ENCODE measurements at places on chromosomes 3 and 15. TPM values are rescaled to one million over a fixed set of nuclear protein-coding genes. Genes with fewer than 3 reads are reported as not detected.

Gene POU1F1
- total RNA-seq, result not detected

Gene RASGRP1
- 1.6 TPM for total RNA-seq

Gene LRTM1
- total RNA-seq, result not detected

Gene GOLGA6L7
- not detected for total RNA-seq

Gene LRRK1
- 21.6 TPM for total RNA-seq

Gene FGF12
- total RNA-seq, result 0.07 TPM

Gene GHRL
- total RNA-seq, result not detected

Gene GXYLT2
- 5.6 TPM for total RNA-seq

DNA sequence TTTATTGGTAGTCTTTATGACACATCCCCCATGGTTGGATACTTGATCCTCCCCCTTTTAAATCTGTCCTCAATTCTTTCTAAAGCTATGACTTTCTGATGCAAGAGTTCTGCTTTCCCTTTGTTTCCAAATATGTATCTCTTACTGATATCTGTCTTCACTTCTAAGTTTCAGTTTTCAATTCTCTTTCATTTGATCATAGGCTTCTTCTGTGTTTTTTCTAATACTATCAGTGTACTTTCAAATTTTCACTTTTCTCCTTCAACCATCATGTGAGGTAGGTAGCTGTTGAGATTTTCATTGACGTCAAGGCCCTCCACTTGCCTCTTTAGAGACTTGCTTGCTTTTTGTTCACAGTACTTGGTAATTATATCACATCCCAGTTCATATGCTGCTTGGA lies 436.5 kb downstream of the CNTN4 start:
- no peaks in the 10 kb centered on the region for H3K36me3 ChIP-seq
- no peak overlapping the region for H3K27ac ChIP-seq
- H3K4me3 ChIP-seq, result no peak overlapping the region

- no peak for DNase-seq
- no peaks in the 10 kb centered on the region for H3K36me3 ChIP-seq
- no peak overlapping the region for H3K27ac ChIP-seq
- peaks cover 11% of the 10 kb centered on the region for H3K4me1 ChIP-seq
Observed at GRCh38 chr3:15281817-15282216, 50.6 kb downstream of the SH3BP5 start.

- H3K4me1 ChIP-seq, result no peaks in the 10 kb centered on the region
- DNase-seq, result no peak
- no peaks in the 10 kb centered on the region for H3K27me3 ChIP-seq
- H3K36me3 ChIP-seq, result no peaks in the 10 kb centered on the region
- H3K4me3 ChIP-seq, result no peak overlapping the region
- H3K27ac ChIP-seq, result no peak overlapping the region
Observed at GRCh38 chr3:45426161-45426560, 37.8 kb downstream of the LARS2 start.

GRCh38 chr15:82942691-82943090 lies 9.8 kb downstream of the HOMER2 start:
- no peaks in the 10 kb centered on the region for H3K27me3 ChIP-seq
- no peaks in the 10 kb centered on the region for H3K36me3 ChIP-seq
- H3K4me3 ChIP-seq, result no peak overlapping the region
- DNase-seq, result peak; percentile 60
- no peak overlapping the region for H3K27ac ChIP-seq

DNA sequence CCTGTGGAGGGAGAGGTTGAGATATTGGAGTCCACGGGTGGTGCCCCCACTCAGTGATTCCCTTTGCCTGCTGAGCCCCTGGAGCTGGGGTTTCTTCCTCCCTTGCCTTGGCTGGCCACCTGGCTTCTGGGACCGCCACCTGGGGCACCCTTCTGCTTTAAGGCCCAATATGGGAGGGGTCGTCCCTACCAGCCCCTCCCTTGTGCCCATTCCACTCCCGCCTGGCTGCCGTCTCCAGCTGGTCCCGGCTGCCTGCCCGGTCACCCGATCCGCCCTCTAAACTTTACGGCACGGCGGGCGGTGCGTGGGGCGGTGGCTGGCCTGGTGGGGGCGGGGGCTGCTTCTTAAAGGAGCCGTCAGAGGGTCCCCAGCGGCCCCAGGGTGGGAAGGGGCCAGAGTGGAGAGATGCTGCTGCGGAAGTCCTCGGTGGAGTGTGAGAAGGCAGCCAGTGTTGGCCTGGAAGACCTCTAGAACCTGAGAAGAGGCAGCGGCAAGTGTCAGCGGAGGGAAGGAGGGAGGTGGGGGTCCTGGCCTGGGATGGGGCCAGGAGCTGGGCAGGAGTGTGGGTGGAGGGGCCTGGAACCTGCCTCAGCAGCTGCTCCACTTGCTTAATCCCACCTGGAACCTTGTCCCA lies 1.6 kb upstream of the SEMA3B start:
- H3K4me1 ChIP-seq, result peaks cover 81% of the 10 kb centered on the region
- no peak for DNase-seq
- peak overlapping the region; percentile 88 for H3K27ac ChIP-seq
- no peaks in the 10 kb centered on the region for H3K27me3 ChIP-seq
- H3K4me3 ChIP-seq, result peak overlapping the region; percentile 56

DNA sequence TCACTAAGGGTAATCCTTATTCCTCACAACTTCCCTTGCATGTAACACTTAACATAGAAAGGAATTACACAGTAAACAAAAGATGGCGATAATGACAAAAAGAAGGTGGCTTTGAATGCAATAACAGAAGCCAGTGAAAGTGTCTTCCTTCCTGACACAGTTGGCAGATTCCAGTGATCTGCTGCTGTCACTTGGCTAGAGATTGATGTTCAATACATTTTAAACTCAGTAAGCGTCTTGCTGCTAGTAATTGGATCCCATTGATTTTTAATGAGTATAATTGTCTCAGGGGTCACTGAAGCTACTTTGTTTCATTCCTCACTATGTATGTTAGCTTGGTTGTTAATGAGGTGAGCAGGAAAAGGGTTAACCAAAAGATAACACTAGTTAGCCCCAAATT lies 692.7 kb downstream of the NTRK3 start:
- no peak overlapping the region for H3K4me3 ChIP-seq
- H3K27ac ChIP-seq, result no peak overlapping the region
- H3K27me3 ChIP-seq, result no peaks in the 10 kb centered on the region
- DNase-seq, result no peak

- peaks cover 5% of the 10 kb centered on the region for H3K27me3 ChIP-seq
- H3K4me1 ChIP-seq, result 0 out of 2 replicates have a peak, but pooled peaks cover 3% of the 10 kb centered on the region
- no peak overlapping the region for H3K4me3 ChIP-seq
- H3K27ac ChIP-seq, result no peak overlapping the region
- H3K36me3 ChIP-seq, result no peaks in the 10 kb centered on the region
Observed at GRCh38 chr3:116001151-116001621, 377.9 kb downstream of the GAP43 start.

DNA sequence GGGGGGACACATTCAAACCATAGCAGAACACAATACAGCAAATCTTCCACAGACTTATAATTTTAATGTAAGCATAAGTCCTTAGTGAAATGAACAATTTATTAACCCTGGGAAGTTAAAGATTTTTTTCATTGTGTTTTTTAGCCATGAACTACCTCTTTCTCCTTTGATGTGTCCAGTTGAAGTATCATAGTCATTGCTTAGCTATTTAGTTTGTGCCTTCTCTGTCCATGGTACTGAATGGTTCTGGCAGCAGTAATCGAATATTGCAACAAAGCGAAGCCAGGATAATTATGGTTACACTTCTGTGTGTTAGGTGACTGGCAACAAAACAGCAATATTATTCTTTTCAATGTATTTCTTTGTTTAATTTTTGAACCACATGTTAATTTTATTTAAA lies 403.0 kb upstream of the ONECUT1 start:
- H3K27ac ChIP-seq, result no peak overlapping the region
- H3K4me3 ChIP-seq, result no peak overlapping the region
- H3K36me3 ChIP-seq, result no peaks in the 10 kb centered on the region
- no peak for DNase-seq
- 0 out of 2 replicates have a peak, but pooled peaks cover under 1% of the 10 kb centered on the region for H3K27me3 ChIP-seq
- no peaks in the 10 kb centered on the region for H3K4me1 ChIP-seq

DNA sequence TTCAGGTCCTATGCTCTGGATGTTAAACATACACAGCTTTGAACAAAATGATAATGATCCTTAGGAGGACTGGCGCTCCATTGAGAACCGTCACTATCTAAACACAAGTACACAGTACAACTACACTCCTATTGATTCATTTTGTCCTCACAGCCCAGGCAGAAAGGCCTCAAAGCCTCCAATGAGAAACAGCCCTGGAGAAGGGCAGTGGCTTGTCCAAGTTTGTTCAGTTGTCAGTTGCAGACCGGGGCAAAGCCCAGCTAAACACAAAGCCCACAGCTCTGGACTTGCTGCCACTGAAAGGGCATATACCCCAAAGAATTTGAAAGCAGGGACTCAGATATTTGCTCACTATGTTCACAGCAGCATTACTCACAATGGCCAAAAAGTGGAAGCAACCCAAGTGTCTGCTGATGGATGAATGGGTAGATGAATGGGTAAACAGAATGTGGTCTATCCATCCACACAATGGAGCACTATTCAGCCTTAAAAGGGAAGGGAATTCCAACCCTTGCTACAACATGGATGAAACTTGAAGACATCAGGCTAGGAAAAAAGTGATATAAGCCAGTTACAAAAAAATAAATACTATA lies 34.7 kb downstream of the NUP210 start:
- no peak for DNase-seq
- H3K4me1 ChIP-seq, result no peaks in the 10 kb centered on the region
- no peaks in the 10 kb centered on the region for H3K27me3 ChIP-seq
- H3K36me3 ChIP-seq, result peaks cover 29% of the 10 kb centered on the region
- H3K27ac ChIP-seq, result no peak overlapping the region

DNA sequence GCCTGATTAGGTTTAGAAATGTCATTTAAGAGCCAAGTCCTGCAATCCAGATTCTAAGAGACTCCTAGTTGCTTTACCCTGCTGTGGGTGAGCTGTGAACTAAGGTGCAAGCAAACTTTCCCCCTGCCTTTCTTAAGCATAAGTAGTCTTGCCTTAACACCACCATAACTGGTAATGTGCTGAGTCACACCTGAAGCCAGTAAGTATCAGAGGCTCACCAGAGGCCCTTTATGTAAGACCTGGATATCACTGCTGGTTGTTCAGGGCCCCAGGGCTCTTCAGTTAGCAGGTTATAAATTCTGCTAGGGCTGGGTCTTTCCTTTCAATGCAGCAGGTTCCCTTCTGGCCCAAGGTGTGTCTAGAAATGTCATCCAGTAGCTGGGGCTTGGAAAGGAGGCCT lies 509.9 kb downstream of the VGLL3 start:
- H3K4me1 ChIP-seq, result no peaks in the 10 kb centered on the region
- DNase-seq, result no peak
- no peaks in the 10 kb centered on the region for H3K27me3 ChIP-seq
- no peaks in the 10 kb centered on the region for H3K36me3 ChIP-seq
- H3K4me3 ChIP-seq, result no peak overlapping the region
- H3K27ac ChIP-seq, result no peak overlapping the region

- no peaks in the 10 kb centered on the region for H3K36me3 ChIP-seq
- no peaks in the 10 kb centered on the region for H3K27me3 ChIP-seq
- no peak overlapping the region for H3K4me3 ChIP-seq
- no peak overlapping the region for H3K27ac ChIP-seq
Observed at GRCh38 chr3:65772758-65773157, 266.0 kb downstream of the MAGI1 start.

- no peaks in the 10 kb centered on the region for H3K27me3 ChIP-seq
- H3K4me3 ChIP-seq, result no peak overlapping the region
- H3K36me3 ChIP-seq, result no peaks in the 10 kb centered on the region
- DNase-seq, result no peak
- H3K27ac ChIP-seq, result no peak overlapping the region
Observed at GRCh38 chr3:132709761-132710160, 12.4 kb downstream of the NPHP3 start.

GRCh38 chr3:23017801-23018200 lies 185.3 kb upstream of the UBE2E2 start:
- no peak for DNase-seq
- H3K4me1 ChIP-seq, result peaks cover 4% of the 10 kb centered on the region
- H3K27me3 ChIP-seq, result peaks cover 14% of the 10 kb centered on the region
- no peak overlapping the region for H3K4me3 ChIP-seq
- no peak overlapping the region for H3K27ac ChIP-seq

GRCh38 chr15:82052751-82053150 lies 6.9 kb upstream of the MEX3B start:
- no peaks in the 10 kb centered on the region for H3K36me3 ChIP-seq
- H3K4me3 ChIP-seq, result no peak overlapping the region
- no peak overlapping the region for H3K27ac ChIP-seq
